ENCODE measurements at places on chromosomes 3 and 15.
A peak's percentile ranks its signal among the peaks of the same experiment; 100 is the strongest.

GRCh38 chr3:152853196-152853595 lies 18.3 kb downstream of the P2RY1 start:
- no peak for DNase-seq

- no peak for DNase-seq
These were observed 305.1 kb downstream of the GAP43 start for GRCh38 chr3:115928376-115928775.

- DNase-seq: peak; percentile 76
These were observed 5.6 kb downstream of the CSK start for GRCh38 chr15:74787251-74788041.

GRCh38 chr3:56899851-56900250 lies 98.1 kb upstream of the ARHGEF3 start:
- DNase-seq: no peak

DNA sequence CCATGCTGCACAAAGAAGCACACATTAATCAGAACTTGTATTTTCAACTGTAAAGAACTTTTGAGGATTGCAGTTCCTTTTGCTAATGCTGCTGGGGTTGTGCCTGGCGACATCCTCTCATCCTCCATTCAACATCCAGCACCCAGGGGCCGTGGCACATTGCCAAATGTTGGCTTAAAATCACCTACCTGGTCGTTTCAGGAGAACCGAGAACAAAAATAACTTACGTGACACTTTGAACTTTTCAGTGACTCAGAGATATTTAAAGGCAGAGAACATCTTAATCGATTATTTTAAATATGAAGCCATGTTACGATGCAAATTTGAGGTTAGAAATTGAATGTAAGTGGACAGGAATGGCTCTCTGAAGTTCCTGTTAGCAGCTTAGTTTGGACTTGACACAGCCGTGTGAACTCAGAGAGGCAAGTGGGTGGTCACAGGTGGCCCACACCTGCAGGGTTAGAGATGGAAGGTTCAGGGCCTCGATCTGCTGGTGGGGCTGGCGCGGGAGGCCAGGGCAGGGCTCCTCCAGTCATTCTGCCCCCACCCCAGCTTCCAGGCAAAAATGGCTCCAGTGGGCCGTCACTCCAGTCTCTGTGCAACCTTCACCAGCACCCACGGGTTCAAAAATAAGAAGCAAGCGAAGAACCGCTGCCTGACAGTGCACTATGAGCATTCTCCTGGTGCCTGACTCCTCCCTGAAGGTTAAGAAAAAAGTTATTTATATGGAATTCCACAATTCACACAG lies 12.2 kb downstream of the LRRK1 start:
- DNase-seq: no peak

DNA sequence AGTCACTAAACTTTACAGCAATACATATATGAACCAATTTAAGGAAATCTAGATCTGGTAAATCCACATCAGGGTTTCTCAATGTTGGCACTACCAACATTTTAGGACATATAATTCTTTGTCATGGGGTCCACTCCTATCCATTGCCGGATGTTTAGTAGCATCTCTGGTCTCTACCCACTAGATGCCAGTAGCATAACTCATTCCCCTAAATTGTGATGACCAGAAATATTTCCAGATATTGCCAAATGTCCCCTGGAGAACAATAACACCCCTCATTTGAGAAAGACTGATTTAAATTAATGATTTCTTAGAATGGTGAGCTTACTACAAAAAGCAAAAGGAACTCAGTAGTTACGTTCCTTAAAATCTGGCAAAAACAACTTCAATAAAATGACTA lies 23.1 kb upstream of the ANKRD28 start:
- DNase-seq: no peak

DNA sequence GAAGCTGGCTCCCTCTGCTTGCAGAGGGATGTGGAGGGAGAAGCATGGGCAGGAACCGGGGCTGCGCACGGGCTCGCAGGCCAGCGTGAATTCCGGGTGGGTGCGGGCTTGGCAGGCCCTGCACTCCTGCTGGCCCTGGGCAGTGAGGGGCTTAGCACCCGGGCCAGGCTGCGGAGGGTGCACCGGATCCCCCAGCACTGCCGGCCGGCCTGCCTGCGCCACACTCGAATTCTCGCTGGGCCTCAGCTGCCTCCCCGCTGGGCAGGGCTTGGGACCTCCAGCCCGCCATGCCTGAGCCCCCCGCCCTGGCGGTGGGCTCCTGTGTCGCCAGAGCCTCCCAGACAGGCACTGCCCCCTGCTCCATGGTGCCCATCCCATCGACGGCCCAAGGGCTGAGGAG lies 47.6 kb upstream of the SPATA12 start:
- no peak for DNase-seq

- no peak for DNase-seq
These were observed 406.2 kb downstream of the LSAMP start for GRCh38 chr3:116038968-116039650.

DNA sequence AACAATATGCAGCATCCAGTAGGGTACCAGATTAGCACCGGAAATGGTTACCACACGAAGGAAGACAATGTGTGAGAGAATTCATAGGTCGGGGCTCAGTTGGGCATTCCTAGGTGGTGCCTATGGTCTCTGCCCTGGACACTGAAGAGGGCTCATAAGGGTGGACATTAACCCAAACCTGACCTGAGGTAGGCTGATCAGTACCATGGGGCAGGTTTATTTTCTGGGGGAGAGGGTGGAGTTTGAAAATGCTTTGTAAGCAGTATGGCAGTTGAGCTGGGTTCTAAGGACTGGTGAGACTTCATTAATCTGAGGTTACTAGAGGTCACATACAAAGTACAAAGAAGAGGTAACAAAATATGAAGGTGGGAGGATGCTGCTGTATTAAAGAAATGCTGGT lies 68.4 kb downstream of the RPL22L1 start:
- DNase-seq: no peak

GRCh38 chr15:59997070-59997701 lies 6.9 kb upstream of the FOXB1 start:
- no peak for DNase-seq

DNA sequence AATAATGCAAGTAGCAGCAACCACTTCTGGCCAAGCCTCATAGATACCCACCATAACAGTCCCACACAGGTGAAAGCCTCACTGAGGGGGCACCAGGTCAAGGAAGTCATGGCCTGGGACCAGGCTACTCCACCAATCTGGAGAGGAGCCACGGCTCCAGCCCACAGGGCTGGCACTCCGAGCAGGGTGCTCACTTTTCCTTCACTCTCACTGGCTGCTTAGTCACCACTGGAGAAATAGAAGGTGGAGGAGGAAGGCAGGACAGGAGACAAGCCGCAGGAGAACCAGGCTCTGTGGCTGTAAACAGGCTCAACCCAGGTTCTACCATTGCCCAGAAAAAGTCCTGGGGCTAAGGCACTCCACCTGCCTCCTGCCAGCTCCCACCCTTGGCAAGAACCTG lies 1.2 kb downstream of the USP19 start:
- DNase-seq: no peak

GRCh38 chr3:141386126-141386488 lies 17.8 kb downstream of the ZBTB38 start:
- DNase-seq: no peak

- no peak for DNase-seq
These were observed 255.3 kb downstream of the RSL24D1 start for GRCh38 chr15:54941417-54941816.

DNA sequence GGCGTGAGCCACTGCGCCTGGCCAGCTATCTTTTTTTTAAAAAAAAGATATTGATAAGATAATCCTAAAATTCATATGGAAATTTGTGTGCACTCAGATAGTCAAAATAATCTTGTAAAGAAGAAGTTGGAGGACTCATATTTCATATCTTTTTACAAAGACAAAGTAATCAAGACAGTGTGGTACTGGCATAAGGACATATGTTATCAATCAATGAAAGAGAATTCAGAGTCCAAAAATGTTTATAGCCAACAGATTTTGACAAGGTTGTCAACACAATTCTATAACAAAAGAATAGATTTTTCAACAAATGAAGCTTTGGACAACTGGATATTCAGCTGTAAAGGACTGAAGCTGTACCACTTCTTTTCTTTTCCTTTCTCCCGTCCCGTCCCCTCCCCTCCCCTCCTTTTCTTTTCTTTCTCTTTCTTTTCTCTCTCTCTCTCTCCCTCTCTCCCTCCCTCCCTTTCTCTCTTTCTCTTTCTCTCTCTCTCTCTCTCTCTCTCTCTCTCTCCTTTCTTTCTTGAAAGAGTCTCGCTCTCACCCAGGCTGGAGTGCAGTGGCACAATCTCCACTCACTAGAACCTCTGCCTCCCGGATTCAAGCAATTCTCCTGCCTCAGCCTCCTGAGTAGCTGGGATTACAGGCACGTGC lies 126.8 kb downstream of the GSK3B start:
- no peak for DNase-seq

DNA sequence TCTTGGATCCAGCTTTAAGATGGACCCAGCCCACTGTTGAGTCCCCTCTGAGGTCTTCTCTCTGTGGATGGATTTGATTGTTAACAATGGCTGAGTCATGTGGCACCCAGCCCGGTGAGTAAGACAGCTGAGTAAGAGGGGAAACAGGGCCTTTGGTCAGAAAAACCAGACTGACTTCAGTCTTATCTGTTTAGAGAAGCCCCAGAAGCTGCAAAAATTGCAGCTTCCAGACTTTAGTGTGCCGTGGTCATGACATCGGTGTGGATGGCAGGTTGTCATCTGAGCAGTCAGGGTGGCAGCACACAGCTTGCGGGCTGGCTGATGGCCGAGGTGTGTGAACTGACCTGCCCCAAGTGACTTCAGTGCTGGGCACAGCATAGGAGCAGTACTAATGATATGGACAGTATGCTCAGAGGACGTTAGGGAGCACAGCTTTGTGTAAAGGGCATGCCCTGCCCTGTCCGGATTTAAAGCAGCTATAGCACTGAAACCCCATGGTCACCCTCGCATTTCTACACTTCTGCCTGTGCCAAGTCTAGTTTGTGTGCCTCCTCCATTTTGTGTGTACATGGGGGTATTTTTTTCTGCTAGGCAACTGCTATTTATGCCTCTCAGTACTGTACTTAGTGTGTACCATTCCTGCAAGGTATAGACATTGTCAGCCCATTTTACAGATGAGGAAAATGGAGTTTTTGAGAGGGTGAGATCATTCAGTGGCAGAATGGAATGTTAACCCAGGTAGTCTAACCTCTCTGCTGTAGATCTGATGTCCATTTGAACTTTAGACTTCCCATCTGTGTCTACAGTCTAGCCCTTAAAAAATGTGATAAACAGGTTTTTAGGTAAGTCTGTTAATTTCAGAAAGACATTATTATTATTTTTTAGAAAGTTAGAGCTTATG lies 44.4 kb downstream of the FLNB start:
- DNase-seq: peak; percentile 88

GRCh38 chr3:35426366-35426958 lies 212.9 kb upstream of the ARPP21 start:
- DNase-seq: no peak

- DNase-seq: no peak
These were observed 199.3 kb downstream of the TNIK start for GRCh38 chr3:171260899-171261298.

- no peak for DNase-seq
These were observed 26.2 kb upstream of the CFAP161 start for GRCh38 chr15:81107889-81108288.

DNA sequence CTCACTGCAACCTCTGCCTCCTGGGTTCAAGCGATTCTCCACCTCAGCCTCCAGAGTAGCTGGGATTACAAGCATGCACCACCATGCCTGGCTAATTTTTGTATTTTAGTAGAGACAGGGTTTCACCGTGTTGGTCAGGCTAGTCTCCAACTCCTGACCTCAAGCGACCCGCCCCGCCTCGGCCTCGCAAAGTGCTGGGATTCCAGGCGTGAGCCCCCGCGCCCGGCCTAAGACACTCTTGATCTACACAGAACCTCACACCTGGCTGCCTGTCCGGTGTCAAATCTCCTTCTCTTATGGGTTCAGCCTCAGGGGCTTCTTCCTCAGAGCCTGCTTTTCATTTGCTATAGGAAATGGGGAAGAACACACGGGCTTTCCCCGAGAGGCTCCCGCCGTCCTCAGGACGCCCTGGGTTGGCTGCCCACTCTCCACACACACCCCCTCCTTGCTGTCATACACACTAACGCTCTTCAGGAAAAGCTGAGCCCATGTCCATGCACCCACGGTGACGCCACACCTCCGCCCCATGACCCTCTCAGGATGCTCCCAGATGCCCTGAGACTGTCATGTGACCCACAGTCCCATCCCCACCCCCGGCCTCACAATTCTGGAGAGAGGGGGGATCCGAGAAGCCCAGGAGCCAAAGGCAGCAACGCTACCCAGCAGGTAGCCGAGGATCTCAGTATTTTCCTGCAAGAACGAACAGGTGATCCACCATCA lies 10.4 kb downstream of the TMEM44 start:
- DNase-seq: no peak

GRCh38 chr15:101088271-101088670 lies 163.6 kb downstream of the CHSY1 start:
- no peak for DNase-seq

GRCh38 chr15:85024509-85025336 lies 43.1 kb downstream of the PDE8A start:
- no peak for DNase-seq

Data from right lobe of liver (tissue), 6 donors.